Activated effector memory CD4-positive, alpha-beta T cell treated with Interleukin-2 at 50 U/mL for 16 hours (primary cell): ENCODE measurements at places on chromosomes 1 and 21.

GRCh38 chr1:155062702-155063411 lies 683 bp upstream of the EFNA4 start:
- peak; percentile 64 for DNase-seq

DNA sequence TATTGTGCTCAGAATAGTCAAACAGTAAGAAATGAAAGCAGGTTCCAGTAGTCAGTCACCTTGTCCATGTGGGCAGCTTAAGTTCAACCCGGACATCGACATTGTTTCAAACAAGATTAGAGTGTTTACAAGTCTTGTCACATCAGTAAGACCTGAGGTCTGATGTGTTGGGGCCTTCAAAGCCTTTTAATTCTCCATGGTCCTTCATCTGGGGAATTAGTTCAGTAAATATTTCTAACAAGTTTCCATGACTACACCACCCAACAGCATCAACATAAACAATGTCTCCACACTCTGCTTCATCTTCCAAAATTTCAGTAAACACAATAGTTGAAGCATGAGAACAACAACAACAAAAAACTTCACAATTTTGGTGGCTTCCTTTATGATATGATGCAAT lies 15.1 kb upstream of the ADORA1 start:
- DNase-seq: no peak

DNA sequence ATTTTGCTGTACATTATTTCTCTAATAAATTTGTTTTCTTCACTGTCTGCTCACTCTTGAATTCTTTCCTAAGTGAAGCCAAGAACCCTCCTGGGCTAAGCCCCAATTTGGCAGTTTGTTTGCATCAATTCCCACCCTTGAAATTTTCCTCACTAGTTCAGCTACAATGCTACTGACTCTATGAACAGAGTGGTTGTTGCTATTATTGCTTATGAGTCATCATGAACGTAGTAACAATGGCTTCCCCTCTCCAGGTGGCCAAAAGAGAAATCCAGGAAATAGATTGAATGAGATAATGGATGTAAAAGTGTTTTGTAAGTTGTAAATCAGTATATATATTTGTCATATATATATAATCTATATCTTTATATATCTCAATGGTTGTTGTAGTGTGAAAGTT lies 193.0 kb downstream of the URB2 start:
- no peak for DNase-seq

DNA sequence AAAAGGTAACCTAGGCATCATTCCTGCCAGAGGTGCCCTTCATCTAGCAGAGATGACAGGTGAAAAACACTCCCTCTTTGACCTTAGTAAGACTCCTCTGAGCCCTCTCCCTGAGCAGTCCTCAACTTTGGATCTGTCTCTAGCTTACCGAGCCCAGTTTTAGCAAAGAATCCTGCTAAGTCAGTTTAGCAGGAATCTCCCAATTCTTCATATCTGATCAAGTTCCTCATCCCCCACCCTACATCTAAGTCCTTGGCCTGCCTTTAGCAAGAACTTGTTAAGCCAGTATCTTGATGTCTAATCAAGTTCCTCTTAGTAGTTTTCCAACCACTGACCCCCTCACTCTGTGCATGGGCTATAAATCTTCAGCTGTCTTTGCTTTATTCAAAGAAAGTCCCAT lies 235.6 kb downstream of the OMA1 start:
- no peak for DNase-seq

DNA sequence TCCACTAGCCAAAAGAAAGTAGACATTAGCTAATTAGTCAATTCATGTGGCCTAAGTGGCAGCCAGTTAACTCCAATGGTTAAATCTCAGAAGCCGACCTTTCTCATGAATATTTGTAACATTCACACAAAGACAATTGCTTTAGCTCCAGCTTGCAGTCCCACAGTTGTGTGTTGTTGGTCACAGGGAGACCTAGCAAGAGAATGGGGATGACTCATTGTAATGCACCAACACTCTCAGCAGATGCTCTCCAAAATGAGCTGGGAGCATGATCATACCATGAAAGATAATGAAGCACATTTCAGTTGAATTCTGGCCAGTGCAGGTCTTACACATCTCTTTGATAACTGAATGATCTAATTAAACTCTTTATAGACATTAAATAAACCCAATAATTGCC lies 160.4 kb downstream of the HLX start:
- DNase-seq: no peak
